ENCODE measurements at places on chromosomes 5 and 9.

GRCh38 chr5:157708866-157709265 lies 22.4 kb upstream of the THG1L start:
- DNase-seq = no peak

GRCh38 chr9:26066237-26066636 lies 388.0 kb upstream of the TUSC1 start:
- DNase-seq = no peak

- no peak for DNase-seq
Measured at GRCh38 chr5:154071799-154072413, 33.1 kb downstream of the MFAP3 start.

- DNase-seq = no peak
Measured at GRCh38 chr9:22142671-22143070, 133.6 kb upstream of the CDKN2B start.

- DNase-seq = no peak
Measured at GRCh38 chr9:4499917-4500316, 9.6 kb downstream of the SLC1A1 start.

DNA sequence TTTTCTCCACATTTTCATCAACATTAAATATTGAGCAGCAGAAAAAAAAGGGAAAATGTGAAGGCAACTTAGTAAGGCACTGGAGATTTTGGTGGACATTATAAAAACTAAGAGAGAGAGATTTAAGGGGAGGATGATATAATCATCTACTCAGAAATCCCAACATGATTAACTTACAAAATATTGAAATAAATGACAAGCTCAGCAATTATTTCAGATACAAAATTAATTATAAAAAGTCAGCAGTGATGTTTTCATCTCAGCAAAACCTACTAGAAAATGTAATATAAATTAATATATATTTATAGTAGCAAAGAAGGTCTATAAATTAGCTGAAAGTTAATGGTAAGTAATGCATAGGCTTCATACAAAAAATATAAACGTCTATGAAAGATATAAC lies 30.8 kb upstream of the PRDM9 start:
- DNase-seq = no peak

All from activated CD4-positive, alpha-beta T cell treated with anti-CD3 and anti-CD28 coated beads for 4 hours (primary cell).